ENCODE measurements at places on chromosomes 2 and 18. TPM values are rescaled to one million over a fixed set of nuclear protein-coding genes. Genes with fewer than 3 reads are reported as not detected.

MTLN gene
- total RNA-seq, result 86.9 TPM

SNTG2 gene
- 2.7 TPM for total RNA-seq

CDH20 gene
- total RNA-seq, result 1.1 TPM

PKDCC gene
- 121 TPM for total RNA-seq

MYOM1 gene
- total RNA-seq, result 662 TPM

CHRNA1 gene
- 47.4 TPM for total RNA-seq

GAL3ST2 gene
- not detected for total RNA-seq

TSN gene
- 53.2 TPM for total RNA-seq

DOCK10 gene
- total RNA-seq, result 13.8 TPM

LDLRAD4 gene
- 36.7 TPM for total RNA-seq

RPS27A gene
- total RNA-seq, result 1,190 TPM

HRH4 gene
- total RNA-seq, result 0.21 TPM

SKOR2 gene
- not detected for total RNA-seq

IL36RN gene
- 5.6 TPM for total RNA-seq

NTSR2 gene
- not detected for total RNA-seq

CYP26B1 gene
- 13.8 TPM for total RNA-seq

EFR3B gene
- 6.1 TPM for total RNA-seq

ASXL3 gene
- total RNA-seq, result 4.3 TPM

ANKRD30BL gene
- 0.31 TPM for total RNA-seq

LRRTM1 gene
- total RNA-seq, result 0.62 TPM

MAP2 gene
- total RNA-seq, result 11.5 TPM

ARHGAP15 gene
- total RNA-seq, result 32.2 TPM

GRHL1 gene
- 50.3 TPM for total RNA-seq

TLX2 gene
- not detected for total RNA-seq

LINC00305 gene
- not detected for total RNA-seq

ASB18 gene
- total RNA-seq, result 3.5 TPM

All from tongue (tissue), 3 donors.